ENCODE measurements at places on chromosomes 6 and 20. TPM values are rescaled to one million over a fixed set of nuclear protein-coding genes. Genes with fewer than 3 reads are reported as not detected.
A peak's percentile ranks its signal among the peaks of the same experiment; 100 is the strongest.

DNA sequence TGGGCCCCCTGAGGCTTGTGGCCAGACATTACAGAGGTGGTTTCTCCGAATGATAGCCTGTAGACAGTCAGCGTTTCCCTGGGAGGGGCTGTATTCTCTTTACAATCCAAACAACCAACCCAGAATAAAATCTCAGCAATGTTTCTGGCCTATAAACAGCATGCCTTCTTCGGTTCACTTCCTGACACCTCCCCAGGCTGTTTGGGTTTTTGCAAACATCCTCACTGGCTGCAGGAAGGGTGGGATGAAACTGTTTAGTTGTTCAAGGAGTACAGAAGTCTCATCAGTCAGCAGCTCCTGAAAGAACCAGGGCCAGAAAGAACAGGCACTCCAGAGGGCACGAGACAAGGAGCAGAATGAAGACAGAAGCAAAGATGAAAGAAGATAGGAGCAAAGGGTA lies 350.0 kb downstream of the QKI start:
- no peak for DNase-seq

DNA sequence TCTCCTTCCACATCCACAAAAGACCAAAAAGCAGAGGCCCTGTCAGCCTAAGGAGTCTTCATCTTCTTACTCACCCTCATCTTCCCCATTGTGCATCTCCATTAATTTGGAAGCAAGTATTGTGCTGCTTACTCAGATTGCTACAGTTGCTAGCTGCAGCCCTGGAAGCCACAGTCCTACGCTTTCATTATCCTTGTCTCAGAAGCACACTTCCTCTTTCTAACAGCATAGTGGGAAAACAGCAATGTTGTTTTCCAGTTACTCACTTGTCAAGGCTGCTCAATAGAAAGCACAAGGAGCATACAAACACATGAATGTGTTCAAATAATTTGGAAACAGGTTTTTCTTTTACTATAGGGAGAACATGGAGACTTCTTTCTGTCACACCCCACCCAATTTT lies 76.6 kb upstream of the RBM24 start:
- DNase-seq: no peak

DNA sequence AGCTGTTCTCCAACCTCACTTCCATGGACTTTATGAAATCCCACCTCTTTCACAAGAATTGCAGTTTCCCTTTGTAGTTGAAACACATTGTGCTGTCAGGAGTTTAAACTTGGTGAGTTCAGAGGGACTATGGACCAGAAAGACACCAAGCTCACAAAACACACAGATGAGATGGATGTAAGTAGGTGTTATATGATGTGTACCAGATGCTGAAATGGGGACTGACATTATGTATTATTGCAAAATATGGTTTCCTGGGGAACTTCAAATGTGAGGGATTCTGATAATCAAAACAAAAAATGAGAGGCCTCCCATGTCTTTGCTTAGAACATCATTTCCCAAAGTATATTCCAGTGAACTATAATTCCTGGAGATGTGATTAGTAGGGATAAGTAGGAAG lies 401.1 kb upstream of the ARID1B start:
- DNase-seq: no peak

- no peak for DNase-seq
These were observed 702.7 kb downstream of the MAFB start for GRCh38 chr20:39986173-39986904.

The AIF1 gene
- 54.1 TPM for total RNA-seq

DNA sequence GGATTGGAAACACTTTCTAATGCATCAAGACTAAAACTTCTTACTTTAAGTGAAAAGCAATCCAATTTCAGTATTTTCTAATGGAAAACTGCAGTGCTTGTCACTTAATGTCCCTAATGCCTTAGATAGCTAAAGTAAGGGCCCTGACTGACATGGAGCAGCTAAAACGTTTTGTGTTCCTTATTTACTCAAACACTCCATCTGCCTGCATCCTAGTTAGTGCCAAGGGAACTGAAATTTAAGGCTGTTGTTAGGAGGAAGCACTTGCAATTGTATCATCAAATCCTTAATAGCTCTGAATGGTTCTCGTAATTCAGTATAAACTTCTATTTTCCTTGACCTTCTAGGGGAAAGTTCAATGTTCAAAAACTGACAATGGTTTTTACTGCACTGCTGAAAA lies 127.4 kb downstream of the GJA10 start:
- DNase-seq: no peak

- no peak for DNase-seq
These were observed 1.5 kb downstream of the ADA start for GRCh38 chr20:44649976-44650375.

The HLA-DMB gene
- total RNA-seq: 16.4 TPM

The EYA4 gene
- total RNA-seq: 4.2 TPM

The FHL5 gene
- total RNA-seq: 25.0 TPM

DNA sequence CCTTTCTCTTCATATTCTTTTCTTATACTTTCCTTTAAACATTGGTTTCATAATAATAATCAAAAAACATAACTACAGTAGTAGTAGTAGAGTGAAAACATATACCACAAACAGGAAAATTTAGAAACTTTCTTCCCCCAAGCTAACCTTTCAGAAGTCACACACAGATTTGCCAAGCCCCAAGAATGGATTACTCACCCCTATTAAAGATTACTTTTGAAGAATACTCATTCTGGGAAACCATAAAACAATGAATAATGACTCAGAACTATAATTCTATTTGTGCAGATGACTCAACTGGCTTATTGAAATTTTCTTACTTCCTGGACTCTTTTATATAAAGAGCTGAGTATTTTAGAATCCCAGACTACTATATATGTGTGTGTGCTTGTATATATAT lies 119.4 kb upstream of the GJE1 start:
- no peak for DNase-seq

DNA sequence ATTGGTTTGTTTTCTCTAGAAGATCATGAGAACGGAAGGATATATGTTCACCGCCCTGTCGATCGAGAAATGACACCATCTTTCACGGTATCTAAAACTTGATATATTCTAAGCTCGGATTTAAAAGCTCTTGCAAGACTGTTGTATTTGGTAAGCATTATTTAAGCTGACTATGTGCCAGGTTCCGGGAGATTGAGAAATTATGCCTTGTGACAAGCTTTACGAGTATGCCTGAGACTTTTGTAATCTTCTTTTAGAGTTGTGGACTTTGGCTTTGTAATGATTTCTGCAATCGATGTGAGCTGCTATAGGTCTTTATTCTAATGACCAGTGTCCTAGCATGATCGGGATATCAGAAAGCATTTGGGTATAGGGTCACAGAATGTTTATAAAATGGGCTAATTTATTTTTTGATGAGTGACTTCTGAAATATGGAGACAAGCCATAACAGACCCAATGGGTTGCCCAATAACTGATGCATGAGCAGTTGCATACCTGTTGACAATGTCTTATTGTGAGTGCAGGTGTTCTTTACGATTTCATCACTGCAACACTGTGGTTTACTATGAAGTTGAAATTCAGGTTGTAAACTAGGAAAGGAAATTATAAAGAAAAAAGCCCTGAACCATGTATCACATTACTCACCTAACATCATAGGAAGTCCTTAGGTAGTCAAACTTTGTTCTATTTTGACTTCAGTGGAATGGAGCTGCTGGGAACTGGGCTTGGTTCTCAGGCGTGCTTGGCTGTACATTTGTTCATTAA lies 14.0 kb downstream of the CDH26 start:
- DNase-seq: no peak

DNA sequence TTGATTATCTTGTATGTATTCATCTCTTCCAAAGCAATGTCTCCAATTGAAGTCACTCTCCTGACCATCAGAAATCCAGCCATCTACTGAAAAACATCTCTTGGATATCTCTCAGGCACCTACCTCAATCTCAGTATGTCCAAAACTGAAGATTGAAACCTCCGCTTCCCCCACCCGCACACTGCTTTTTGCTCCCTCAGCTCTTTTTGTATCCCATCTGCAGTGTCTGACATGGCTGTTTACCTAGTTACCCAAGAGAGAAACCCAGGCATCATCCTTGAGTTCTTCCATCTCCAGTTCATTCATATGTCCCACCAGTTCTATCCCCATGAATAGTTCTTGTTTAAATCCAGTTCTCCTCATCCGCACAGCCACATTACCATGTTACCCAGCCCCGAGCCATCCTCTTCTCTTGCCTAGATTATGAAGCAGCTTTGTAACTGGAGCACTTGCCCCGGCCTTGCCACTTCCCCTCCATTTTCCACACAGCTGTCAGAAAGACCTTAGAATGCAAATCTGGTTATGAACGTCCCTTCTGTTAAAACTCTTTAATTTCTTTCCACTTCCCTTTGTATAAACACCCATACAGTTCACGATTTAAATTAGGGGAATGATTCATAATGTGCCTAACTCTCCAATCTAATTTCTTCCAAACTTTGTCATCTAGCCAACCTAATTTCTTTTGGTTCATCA lies 40.5 kb upstream of the GCLC start:
- DNase-seq: no peak

GRCh38 chr20:19932170-19932667 lies 84.9 kb upstream of the NAA20 start:
- no peak for DNase-seq

GRCh38 chr20:57779401-57780003 lies 69.7 kb upstream of the PMEPA1 start:
- peak; percentile 21 for DNase-seq

DNA sequence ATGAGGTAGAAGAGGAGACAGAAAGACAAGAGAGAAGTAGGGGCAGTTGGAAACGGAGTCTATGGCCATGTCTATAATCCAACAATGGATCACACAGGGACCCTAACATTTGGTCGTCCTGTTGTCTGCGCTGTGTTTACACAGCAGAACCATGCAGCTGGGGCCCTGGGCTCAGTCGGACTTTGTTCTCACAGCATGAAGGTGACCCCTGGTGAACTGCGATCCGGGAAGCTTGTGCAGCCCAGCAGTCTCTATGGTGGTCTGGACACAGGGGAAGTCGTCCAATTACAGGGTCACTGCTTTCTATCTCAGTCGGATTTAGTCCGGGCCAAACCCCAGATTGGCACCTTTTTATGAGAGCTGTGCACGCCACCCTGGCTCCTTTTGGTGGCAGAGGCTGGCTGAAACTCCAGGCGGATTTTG lies 153.6 kb downstream of the FOXA2 start:
- no peak for DNase-seq

GRCh38 chr6:129606664-129607063 lies 103.3 kb downstream of the ARHGAP18 start:
- DNase-seq: no peak

- DNase-seq: no peak
These were observed 119.9 kb downstream of the RNF144B start for GRCh38 chr6:18507018-18507415.

GRCh38 chr20:63543733-63544132 lies 3.8 kb downstream of the SRMS start:
- DNase-seq: no peak

Measured in breast epithelium (tissue), 4 donors.